ENCODE measurements at places on chromosomes 11 and 22. TPM values are rescaled to one million over a fixed set of nuclear protein-coding genes. Genes with fewer than 3 reads are reported as not detected.

DNA sequence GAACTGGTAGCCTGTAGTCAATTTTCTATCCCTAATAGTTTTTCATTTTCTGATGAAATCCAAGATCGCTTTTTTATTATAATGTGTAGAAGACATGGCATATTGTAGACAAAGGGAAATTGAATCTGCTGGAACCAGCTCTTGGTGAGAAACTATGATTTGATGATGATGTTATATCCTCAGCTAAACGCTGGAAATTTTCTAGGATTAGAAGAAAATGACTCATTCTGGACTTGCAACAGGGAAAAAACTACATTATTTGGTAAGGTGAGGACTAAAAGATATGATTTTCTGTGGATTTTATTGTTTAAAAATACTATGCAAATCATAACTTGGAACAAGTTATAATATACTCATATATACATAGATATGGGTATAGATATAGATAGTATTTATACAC is 14.1 kb upstream of the PGM2L1 start:
- H3K4me3 ChIP-seq = no peak overlapping the region
- no peak for DNase-seq
- no peaks in the 10 kb centered on the region for H3K27me3 ChIP-seq
- H3K4me1 ChIP-seq = no peaks in the 10 kb centered on the region
- no peaks in the 10 kb centered on the region for H3K36me3 ChIP-seq
- H3K27ac ChIP-seq = no peak overlapping the region

DNA sequence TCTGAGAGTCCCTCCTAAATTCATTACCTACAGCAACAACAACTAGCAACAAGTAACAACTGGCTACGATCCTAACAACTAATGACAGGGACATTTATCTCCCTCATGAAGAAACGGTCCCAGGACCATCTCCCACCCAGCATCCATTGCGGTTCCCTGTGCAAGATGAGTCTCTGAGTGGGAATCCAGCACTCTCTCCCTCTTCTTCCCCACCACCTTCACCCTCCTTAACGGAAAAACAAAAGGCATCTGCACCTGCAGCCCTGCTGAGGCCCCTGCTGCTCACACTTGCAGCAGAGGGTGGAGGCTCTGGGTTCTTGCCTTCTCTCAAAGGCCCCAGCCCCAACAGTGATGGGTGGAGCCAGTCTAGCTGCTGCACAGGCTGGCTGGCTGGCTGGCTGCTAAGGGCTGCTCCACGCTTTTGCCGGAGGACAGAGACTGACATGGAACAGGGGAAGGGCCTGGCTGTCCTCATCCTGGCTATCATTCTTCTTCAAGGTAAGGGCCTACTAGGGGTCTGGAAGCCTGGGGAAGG is at the start of gene CD3G:
Gene CD3G, plus strand, starts transcription at position 364 of the 535 bp plus-strand sequence. Its CDS starts 80 bp downstream, at position 444.
- H3K4me1 ChIP-seq = no peaks in the 10 kb centered on the region
- H3K36me3 ChIP-seq = no peaks in the 10 kb centered on the region
- no peak for DNase-seq
- H3K4me3 ChIP-seq = no peak within 1 kb of the TSS

DNA sequence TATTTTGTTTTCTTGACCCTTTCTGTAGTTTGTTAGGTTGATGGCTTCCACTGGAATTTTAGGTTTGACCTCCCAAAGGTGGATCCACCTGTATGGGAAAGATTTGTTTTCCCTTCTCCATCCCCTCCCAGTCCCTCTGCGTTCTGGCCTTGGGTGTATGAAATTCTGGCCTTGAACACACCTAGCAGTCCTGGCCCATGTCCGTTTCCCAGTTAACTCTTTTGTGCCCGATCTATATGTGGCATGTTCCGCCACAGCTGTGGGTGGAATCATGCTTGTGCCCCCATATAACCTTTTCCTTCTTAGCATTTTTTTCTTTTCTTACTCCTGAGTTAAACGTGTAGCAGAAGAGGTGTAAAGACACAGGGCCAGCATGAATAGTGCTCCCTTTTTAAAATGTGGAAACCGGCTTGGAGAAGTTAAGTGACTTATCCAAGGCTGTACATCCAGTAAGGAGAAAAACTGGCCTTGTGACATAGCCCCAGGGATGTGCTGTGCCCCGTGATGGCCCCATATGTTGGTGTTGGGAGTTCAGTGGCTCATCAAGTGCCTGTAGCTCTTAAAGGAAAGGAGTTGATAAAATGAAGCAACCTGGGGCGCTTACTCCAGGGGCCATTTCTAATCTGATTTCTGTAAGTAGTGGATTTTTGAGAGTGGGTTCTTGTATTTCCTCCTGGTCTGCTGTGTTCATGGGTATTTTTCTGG is 39.3 kb downstream of the ZNRF3 start:
- no peak overlapping the region for H3K4me3 ChIP-seq
- H3K36me3 ChIP-seq = no peaks in the 10 kb centered on the region
- no peaks in the 10 kb centered on the region for H3K27me3 ChIP-seq
- H3K27ac ChIP-seq = no peak overlapping the region
- DNase-seq = no peak
- H3K4me1 ChIP-seq = peaks cover 3% of the 10 kb centered on the region

DNA sequence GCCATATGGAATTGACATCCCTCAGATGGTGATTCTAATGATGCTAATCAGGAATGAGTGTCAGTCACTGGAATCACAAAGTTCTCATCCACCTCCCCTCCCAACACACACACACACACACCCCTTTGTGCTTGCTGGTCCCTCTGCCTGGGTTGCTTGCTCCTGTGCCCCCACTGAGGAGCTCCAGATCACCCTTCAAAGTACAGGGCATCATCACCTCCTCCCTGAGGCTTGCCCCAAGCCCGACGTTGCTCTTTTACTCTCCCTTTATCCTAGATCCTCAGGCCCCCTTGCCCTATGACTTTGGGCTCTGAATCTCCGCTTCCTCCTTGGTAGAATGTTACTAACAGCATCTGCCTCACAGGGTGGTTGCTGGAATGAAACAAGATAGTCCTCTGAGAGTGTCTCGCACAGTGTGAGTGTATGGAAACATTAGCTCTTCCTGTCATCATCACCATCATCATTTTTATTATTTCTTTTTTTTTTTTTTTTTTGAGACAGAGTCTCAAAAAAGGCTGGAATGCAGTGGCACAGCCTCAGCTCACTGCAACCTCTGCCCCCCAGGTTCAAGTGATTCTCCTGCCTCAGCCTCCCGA is 3.4 kb downstream of the TOM1 start:
- H3K27me3 ChIP-seq = no peaks in the 10 kb centered on the region
- no peak for DNase-seq
- H3K4me1 ChIP-seq = no peaks in the 10 kb centered on the region
- H3K36me3 ChIP-seq = no peaks in the 10 kb centered on the region
- H3K27ac ChIP-seq = no peak overlapping the region
- no peak overlapping the region for H3K4me3 ChIP-seq

The SCGB2A2 gene
- total RNA-seq = not detected

DNA sequence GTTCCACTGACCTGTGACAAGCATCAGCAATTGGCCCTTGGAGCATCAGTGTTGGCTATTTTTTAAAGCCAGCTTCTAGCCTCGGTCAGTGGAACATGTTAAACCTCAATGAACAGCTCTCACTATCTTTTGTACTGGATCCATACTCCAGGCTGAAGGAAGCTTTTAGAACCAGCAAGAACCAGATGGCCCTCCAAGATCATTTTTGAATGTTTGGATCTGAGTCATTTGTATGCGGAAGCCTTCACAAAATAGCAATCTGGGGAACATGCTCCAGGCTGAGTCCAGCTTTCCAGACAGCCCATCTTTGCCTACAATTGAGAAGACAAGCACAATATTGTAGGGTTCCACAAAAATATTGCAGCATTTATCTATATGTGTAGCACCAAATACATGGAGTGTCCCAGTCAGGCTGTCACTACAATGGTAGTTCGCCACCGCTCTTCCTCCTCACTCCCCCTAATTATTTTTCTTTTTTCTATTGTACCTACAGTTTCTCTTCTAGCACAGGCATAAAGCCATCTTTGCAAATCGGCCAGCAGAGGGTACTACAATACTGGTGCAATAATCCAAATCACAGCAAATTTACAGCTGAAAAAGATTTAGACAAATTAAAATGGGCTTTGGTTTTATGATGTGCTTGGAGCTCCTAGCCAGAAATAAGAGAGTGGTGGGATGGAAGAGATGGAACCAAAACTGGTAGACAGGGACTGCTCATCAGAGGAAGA is 177.4 kb upstream of the BLID start:
- H3K4me1 ChIP-seq = no peaks in the 10 kb centered on the region
- no peaks in the 10 kb centered on the region for H3K27me3 ChIP-seq
- no peak overlapping the region for H3K4me3 ChIP-seq
- no peak overlapping the region for H3K27ac ChIP-seq

GRCh38 chr11:131748151-131749050 is 378.0 kb downstream of the NTM start:
- no peaks in the 10 kb centered on the region for H3K36me3 ChIP-seq
- no peak overlapping the region for H3K27ac ChIP-seq
- peak; percentile 19 for DNase-seq
- no peak overlapping the region for H3K4me3 ChIP-seq
- no peaks in the 10 kb centered on the region for H3K4me1 ChIP-seq
- no peaks in the 10 kb centered on the region for H3K27me3 ChIP-seq

DNA sequence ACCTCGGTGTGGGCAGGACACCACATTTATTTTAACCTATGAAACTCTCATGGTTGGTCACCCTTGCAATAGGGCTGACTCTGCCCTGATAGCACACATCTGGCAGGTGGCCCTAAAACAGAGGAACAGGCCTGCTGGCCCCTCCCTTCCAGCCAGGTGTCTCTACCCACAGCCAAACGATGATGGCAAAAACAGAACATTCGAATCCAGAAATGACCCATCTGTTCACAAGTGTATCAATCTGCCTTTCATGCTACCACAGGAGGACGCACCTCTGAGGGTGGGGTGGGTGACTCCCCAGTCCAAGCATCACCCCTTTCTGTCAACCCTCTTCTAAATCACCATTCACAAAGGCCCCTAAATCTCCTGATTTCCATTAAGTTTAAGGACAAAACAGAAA is 118.1 kb downstream of the ETS1 start:
- no peaks in the 10 kb centered on the region for H3K27me3 ChIP-seq
- no peaks in the 10 kb centered on the region for H3K4me1 ChIP-seq
- no peaks in the 10 kb centered on the region for H3K36me3 ChIP-seq
- no peak for DNase-seq
- H3K27ac ChIP-seq = peak overlapping the region; percentile 0

- H3K36me3 ChIP-seq = no peaks in the 10 kb centered on the region
- no peak for DNase-seq
- H3K27ac ChIP-seq = no peak overlapping the region
- no peaks in the 10 kb centered on the region for H3K4me1 ChIP-seq
- no peaks in the 10 kb centered on the region for H3K27me3 ChIP-seq
- no peak overlapping the region for H3K4me3 ChIP-seq
Observed at GRCh38 chr11:130197386-130198035, 37.9 kb downstream of the ST14 start.

DNA sequence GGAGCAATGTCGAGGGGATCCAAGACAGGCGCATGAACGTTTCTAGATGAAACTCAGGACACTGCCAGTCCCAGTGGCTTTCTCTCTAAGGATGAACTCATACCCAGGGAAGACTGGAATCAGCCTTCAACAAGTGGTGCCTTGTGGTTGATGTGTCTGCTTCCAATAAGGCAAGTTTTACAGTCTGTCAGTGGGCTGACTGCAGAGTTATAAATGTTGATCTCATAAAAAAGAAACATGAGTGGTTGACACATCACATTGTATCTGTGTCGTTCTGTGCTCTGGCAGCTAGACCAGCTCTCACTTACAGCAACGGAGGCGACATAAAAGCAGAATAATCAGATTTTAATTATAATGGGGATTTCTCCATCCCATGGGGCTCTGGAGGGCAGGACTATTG is 96.7 kb downstream of the SNX19 start:
- H3K4me1 ChIP-seq = no peaks in the 10 kb centered on the region
- no peaks in the 10 kb centered on the region for H3K27me3 ChIP-seq
- DNase-seq = no peak
- no peak overlapping the region for H3K27ac ChIP-seq

Measured in uterus (tissue), 4 donors.